ENCODE measurements at places on chromosomes 1 and 21.

- DNase-seq = no peak
These were observed 1.6 kb downstream of the HPCAL4 start for GRCh38 chr1:39689635-39690034.

DNA sequence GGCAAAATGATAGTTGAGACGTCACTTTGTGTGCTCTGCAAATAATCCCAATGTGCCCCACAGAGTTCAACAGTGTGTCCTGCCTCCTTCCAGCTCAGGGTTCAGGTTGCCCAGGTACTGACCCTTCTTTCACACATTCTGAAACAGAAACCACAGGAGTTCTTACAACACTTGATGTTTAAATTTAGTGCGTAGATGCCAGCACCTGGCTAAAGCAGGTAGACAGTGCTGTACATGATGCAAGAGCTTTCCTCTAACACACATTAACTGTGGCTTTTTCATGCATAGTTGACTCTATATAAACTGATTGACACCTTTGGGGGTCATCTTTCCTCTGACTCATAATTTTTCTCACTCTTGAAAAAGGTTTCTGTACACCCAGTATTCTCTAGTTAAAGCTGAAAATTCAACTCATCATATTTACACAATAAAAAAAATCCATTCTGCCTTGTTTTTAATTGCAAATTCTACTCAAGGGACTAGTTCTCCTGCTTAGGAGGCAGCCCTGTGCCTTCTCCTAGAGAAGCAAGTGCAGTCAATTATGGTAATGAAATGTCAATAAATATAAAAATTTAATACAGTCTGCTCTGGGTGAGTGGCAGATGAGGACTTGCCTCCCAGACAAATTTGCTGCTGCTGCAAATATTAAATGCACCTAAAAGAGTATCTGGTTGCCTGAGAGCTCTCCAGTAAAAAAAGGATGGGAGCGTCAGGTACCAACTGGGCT is 91.4 kb downstream of the NR5A2 start:
- DNase-seq = no peak

- DNase-seq = no peak
These were observed 30.0 kb downstream of the HIVEP3 start for GRCh38 chr1:41888756-41889155.

GRCh38 chr1:3069491-3070308 is 697 bp downstream of the PRDM16 start:
- peak; percentile 26 for DNase-seq

GRCh38 chr1:72357411-72357810 is 75.1 kb upstream of the NEGR1 start:
- no peak for DNase-seq

DNA sequence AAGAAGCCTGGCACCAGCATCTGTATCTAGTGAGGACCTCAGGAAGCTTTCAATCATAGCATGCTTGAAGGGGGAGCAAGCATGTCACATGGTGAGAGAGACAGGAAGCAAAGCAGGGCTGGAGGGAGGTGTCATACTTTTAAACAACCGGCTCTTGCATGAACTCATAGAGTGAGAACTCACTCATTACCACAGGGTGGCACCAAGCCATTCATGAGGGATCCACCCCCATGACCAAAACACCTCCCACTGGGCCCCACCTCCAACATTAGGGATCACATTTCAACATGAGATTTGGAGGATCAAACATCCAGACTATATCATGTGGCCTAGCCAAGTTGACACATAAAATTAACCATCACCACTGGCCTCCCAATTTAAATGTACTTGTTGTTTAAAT is 125.1 kb upstream of the KCND3 start:
- no peak for DNase-seq

DNA sequence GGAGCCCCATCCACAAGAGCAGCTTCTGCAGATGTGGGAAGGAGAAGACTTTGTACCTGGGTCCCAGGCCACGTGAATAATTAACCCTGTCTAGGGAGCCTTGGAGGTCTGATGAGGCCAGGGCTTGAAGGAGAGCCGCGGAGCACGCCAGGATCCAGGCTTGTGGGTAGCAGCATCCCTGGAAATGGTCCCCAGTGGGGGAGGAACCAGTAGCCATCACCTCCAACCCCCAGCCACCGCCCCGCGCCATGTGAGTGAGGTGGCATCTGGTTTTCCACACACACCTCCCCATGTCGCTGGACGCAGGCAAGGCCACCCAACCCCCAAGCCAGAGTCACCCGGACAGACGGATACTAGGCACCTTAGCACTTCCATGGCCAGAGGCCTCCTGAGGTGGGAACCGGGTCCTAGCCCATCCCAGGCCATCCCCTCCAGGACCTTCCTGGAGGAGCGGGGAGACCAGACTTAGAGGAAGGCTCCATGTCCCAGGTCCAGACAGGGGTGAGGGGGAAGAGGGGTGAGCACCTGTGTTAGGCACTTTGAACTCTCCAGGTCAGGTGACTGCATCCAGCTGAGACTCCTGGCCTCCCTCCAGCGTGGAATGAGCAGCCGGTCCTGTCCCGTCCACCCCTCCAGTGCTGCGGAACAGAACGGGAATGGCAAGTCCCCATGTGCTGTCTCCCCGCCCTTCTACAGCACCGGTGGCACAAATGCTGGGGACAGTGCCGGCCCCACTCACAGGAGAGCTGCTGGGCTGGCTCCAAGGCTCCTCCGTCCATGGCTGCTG is 53.2 kb downstream of the RIPK4 start:
- DNase-seq = no peak

DNA sequence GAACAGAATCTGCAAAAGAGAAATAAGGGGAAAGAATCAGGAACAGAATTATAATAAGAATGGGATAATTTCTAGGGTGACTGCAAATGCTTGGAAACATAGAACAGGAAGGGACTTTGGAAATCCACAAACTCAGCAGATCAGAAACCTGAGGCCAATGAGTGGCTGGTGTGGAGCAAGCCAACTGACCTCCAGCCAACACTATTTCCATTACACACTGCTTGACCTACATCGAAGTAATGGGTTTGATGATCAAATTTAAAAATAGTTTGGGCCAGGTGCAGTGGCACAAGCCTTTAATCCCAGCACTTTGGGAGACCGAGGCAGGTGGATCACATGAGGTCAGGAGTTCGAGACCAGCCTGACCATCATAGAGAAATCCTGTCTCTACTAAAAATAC is 284.9 kb downstream of the GRIK1 start:
- no peak for DNase-seq

DNA sequence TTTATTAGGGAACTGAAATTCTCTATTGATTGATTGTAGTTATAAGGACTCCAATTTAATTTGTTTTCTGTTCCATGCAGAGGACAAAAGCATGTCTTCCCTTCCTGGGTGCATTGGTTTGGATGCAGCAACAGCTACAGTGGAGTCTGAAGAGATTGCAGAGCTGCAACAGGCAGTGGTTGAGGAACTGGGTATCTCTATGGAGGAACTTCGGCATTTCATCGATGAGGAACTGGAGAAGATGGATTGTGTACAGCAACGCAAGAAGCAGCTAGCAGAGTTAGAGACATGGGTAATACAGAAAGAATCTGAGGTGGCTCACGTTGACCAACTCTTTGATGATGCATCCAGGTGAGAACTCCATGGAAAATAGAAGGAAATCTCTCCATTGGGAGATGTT is 1.5 kb downstream of the SETDB1 start:
- DNase-seq = no peak

DNA sequence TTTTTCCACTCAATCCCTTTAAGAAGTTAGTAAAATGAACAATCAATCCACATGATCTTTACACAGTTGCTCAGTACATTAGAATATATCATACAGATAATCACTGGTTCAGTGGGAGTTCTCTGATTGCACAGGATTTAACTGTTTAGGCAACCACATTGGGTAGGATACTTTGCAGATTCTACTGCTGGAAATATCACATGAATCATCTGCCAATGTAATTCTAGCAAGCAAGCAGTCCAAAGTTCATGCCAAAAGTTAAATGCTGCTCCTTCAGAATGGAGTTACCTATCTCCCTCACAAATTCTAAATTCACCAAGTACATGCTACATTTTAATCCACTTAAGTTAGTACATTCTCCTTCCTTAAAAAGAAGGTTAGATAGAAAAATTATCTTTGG is 52.4 kb downstream of the NEGR1 start:
- no peak for DNase-seq

DNA sequence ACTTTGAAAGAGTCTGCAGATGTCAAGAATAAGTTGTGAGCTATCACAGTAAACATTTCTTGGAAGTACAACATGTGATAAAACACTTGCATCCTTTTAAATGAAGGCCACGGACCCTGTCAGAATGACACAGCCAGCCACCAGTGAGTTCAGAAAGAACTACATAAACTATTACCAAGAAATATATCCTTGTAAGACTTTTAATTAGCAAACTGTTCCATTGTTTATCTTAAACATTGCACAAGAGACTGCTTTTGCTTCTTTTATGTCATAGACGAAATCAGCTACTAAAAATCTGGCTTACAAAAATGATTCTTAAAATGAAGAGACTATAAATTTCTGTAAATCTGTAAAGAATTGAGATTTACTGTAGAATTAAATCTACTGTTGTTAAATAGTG is 17.9 kb downstream of the LRRC7 start:
- no peak for DNase-seq

- DNase-seq = no peak
These were observed 72.3 kb upstream of the ERG start for GRCh38 chr21:38570596-38570995.

DNA sequence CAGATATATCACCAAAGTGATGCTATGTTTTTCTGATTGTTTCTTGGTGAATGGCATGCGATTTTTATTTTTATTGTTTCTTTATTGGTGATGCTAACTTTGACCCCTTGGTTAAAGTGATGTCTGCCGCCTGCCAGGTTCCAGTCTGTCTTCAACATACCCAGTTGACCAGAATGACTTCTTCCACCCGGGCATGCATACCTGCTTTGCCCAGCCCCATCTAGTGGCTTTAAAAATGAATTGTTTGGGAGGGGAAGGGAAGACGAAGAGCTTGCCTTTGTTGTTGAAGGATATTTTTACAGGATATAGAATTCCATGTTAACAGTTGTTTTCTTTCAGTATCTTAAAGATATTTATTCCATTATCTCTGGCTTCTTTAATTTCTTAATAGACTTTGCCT is 65.1 kb downstream of the ATG4C start:
- DNase-seq = no peak

GRCh38 chr21:27219068-27219467 is 252.2 kb upstream of the ADAMTS5 start:
- DNase-seq = no peak

DNA sequence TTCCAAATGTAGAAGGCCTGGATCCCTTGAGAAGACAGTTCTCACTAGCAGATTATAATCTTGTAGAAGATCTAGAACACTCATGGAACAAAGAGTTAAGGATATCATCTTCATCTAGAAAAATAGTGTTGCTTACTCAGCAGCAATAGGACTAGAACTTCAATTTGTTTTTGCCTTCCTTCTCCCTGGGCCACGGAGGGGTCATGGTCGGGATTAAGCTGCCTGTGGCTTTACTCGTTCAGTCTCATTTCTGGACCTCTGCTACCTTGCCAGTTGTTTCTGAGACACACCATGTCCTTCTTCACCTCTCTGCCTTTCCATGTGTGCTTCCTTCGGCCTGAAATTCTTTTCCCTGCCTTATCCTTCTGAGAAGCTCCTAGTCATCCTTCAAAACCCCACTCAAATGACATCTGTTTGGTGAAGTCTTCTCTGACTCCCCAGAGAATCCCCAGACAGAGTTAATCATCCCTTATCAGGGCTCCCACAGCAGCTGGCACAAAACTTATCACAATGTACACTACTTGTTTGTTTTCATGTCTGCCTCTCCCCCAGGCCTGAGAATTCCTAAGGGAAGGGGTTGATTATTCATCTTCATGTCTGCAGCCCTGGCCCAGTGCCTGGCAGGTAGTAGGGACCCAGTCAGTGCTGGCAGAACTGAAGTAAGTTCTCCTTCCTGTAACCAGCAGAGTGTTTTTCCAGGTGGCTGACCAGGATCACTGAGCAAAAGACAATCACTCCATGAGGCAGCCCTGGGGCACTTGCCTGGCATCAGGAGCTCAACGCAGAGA is 15.5 kb upstream of the SNX27 start:
- DNase-seq = no peak

DNA sequence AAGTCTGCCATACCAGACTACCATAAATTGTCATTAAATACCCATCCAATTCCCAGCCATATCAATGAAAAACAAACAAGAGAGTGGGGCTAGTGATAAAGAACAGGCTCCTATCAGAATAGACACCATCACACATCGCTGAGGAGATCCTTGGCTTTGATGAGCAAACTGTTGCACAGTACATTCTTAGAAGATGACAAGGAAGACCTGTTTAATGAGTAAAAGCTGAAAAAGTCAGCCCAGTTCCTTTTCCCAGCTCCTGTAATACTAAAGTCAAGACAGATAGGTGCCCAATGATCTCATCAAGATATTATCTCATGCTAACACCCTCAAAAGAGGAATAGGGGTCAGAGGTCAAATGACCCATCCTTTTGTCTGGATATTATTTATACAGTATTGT is 164.5 kb upstream of the COA6 start:
- no peak for DNase-seq

DNA sequence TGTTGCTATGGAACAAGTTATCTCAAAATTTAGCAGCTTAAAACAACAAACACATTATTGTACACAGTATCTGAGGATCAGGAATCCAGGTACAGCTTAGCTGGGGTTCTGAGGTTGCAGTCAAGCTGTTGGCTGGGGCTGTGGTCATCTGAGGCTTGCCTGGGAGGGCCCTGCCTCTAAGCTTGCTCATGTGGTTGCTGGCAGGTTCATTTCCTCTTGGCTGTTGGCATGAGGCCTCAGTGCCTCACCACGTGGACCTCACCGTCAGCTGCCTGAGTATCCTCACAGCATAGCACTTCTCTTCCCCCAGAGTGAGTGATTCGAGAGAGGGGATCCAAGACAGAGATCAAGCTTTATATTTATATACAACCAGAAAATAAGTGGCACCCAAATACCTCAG is 18.6 kb downstream of the NTPCR start:
- no peak for DNase-seq

DNA sequence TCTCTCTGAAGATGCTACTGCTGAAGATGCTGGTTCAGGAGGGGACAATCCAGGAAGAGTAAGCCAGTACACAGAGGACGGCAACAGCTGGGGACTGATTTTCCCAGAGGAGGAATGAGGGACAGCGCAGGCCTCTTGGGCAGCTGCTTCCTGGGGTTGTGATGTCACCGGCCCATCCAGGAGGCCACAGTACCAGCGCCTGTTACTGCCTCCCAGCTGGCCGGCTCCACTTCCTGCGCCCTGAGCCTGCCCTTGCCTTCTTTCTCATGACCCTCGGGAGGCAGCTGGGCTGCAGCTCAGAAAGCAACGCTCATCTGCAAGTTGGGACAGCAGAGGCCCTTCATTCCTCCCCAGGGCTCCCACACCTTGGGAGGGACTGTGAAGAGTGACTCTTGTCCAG is 21.9 kb upstream of the ID3 start:
- no peak for DNase-seq

GRCh38 chr1:239976130-239976968 is 115.3 kb upstream of the FMN2 start:
- DNase-seq = peak; percentile 22

DNA sequence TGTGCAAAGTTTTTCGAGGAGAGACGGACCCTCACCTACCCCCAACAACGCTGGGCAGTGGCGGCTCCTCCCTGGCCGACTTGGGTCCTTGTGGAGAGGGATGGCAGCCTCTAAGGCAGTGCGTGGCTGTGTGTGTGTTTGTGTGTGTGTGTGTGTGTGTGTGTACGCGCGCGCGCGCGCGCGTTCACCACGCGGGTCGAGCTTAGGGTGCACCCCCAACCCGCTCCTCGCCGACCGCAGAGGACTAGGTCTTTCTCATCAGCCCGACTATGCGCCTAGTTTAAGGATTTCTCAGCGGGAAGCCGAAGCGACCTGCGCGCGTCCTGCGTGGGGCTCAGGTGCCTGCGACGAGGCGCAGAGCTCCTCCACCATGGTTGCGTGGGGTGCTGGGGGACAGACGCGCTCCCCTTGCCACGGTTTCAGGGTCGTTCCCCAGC is 940 bp downstream of the SOX13 start:
- no peak for DNase-seq

Measured in HCT116 (cell line).